ENCODE measurements at places on chromosomes 6 and 20.

- DNase-seq, result no peak
Measured at GRCh38 chr6:135831016-135831415, 20.5 kb upstream of the PDE7B start.

- DNase-seq, result no peak
Measured at GRCh38 chr6:154448448-154449096, 61.9 kb downstream of the CNKSR3 start.

DNA sequence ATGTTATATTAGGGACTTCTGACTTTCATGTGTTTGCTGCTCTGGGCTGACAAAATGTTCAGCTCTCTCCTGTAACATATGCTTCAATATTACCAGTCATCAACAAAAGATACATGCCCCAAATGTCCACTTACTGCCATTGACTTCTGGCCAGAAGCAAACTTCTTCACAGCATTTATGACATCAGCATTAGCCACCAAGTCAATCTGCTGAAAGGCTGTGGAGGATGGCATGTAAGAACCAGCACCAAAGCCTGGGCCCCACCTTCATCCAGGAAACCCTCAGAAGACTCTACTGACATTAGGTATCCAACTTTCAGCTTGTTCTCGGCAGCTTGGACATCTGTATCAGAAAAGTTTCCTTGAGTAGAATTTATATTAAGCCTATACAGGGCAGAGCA lies 595.5 kb downstream of the COL12A1 start:
- no peak for DNase-seq

DNA sequence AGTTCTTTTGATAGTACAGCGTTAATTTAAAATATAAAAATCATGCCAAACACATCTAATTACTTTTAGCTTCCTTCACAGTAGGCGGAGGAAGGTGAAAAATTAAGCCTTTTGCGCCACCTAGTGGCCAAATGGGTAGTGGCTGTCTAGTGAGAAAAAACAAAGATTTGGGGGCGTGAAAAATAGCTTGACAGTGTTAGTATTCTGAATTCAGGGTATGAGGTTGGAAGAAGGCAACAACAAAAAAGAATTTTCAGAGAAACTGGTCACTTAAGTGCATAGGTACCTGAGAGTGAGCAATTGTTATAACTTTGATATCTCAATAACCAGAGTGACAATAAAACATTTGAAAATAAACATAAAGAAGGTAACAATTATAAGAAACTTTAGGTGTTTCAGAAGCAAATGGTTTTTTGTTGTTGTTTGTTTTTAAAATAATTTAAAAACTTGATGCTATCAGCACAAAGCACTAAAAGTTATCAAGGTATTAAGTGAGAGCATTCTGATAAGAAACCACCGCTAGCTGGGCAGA lies 14.3 kb downstream of the PSMB9 start:
- no peak for DNase-seq

GRCh38 chr6:100160930-100161329 lies 166.9 kb upstream of the MCHR2 start:
- no peak for DNase-seq

DNA sequence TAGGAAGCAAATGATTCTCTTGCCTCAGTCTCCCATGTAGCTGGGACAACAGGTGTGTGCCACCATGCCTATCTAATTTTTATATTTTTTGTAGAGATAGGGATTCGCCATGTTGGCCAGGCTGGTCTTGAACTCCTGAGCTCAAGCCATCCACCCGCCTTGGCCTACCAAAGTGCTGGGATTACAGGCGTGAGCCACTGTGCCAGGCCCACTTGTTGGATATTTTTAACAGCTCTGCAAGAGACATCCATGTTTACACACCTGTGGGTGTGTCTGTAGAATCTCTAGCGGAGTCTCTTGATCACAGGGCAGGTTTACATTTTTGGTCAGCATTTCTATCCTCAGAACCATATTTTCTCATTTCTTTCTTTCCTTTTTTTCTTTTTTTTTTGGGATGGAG lies 53.1 kb upstream of the ZFP64 start:
- no peak for DNase-seq

DNA sequence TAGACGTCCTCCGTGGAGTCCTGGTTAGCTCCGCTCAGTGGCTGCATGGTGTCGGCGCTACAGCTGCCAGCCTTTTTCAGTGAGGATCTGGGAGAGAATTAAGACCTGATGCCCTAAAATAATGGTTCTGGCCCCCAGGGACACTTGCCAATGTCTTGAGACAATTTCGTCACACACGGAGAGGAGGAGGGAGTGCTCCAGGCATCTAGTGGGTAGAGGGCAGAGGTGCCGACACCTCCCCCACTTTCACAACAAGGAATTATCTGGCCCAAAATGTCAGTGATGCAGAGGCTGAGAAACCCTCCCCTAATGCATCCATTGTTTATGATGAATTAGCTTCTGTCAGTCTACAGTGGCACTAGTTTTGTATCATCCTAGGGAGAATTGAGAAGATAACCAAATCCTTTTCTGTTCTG lies 24.4 kb downstream of the TMEM181 start:
- DNase-seq, result no peak

DNA sequence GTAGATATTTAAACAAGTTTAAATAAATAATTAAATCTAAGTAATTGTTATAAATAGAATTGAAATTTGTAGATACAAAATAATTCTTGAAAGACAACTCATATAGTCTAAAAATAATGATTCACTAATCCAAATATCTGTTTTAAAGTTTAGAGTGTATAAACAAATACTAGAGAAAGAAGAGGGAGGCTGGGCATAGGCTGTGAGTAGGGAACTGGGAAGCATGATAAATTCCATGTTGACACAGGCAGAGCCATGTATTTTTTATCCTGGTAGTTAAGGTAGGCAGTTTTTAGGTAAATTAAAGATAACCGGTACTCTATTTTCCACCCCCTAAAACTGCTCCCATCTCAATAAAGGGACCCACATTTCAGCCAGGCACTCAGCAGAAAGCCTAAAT lies 11.7 kb upstream of the RIN2 start:
- DNase-seq, result no peak
